Astrocyte (in vitro differentiated cells and primary cell): ENCODE measurements at places on chromosomes 3 and 15. TPM values are rescaled to one million over a fixed set of nuclear protein-coding genes. Genes with fewer than 3 reads are reported as not detected.

Gene EPHB1
- total RNA-seq = 1.9 and 4.1 TPM in 2 replicates

Gene GOLGA8N
- 3.0 and 5.0 TPM in 2 replicates for total RNA-seq

Gene DCBLD2
- total RNA-seq = 214 and 243 TPM in 2 replicates

Gene SCAANT1
- not detected in 2 replicates for total RNA-seq

Gene XIRP1
- total RNA-seq = 1.1 and 1.5 TPM in 2 replicates

Gene C3orf22
- total RNA-seq = not detected in 2 replicates

Gene COL7A1
- total RNA-seq = 25.8 and 28.7 TPM in 2 replicates

Gene CHRNA7
- 1.5 and 1.9 TPM in 2 replicates for total RNA-seq

Gene TTC23
- total RNA-seq = 20.2 and 22.1 TPM in 2 replicates

Gene CTXND1
- not detected in 2 replicates for total RNA-seq

Gene FAIM
- total RNA-seq = 6.6 and 8.3 TPM in 2 replicates

Gene FOXB1
- 0.96 and 1.3 TPM in 2 replicates for total RNA-seq

Gene CLEC3B
- total RNA-seq = 0.32 TPM in 1 of 2 replicates, not detected in the other

Gene FSIP1
- total RNA-seq = 0.77 and 0.84 TPM in 2 replicates

Gene DHX36
- total RNA-seq = 68.9 and 70.4 TPM in 2 replicates

Gene SLC9A9
- 1.5 and 4.0 TPM in 2 replicates for total RNA-seq

Gene CPNE9
- 0.20 TPM in 1 of 2 replicates, not detected in the other for total RNA-seq

Gene SI
- not detected in 2 replicates for total RNA-seq

Gene CSTA
- total RNA-seq = 0.41 and 0.55 TPM in 2 replicates

Gene ITIH4
- total RNA-seq = 2.8 and 5.3 TPM in 2 replicates

Gene CORO2B
- total RNA-seq = 6.2 and 7.4 TPM in 2 replicates

Gene IQCH
- total RNA-seq = 1.9 and 2.7 TPM in 2 replicates

Gene SLC9C1
- total RNA-seq = not detected in 2 replicates

Gene TGM4
- total RNA-seq = 0.18 TPM in 1 of 2 replicates, not detected in the other

Gene P2RY1
- total RNA-seq = 1.1 and 1.4 TPM in 2 replicates

Gene EIF2A
- total RNA-seq = 64.2 and 69.9 TPM in 2 replicates

Gene LINGO1
- total RNA-seq = 4.5 and 5.7 TPM in 2 replicates

Gene SMC4
- 34.1 and 38.6 TPM in 2 replicates for total RNA-seq

Gene ALPK3
- 6.8 and 9.1 TPM in 2 replicates for total RNA-seq

Gene PRR20G
- not detected in 2 replicates for total RNA-seq

Gene GADL1
- total RNA-seq = 0.09 TPM in 1 of 2 replicates, not detected in the other

Gene PGBD4
- 1.4 TPM in 2 replicates for total RNA-seq

Gene RNF168
- total RNA-seq = 18.0 and 18.3 TPM in 2 replicates

Gene DLL4
- total RNA-seq = 0.09 and 0.29 TPM in 2 replicates

Gene MUC4
- total RNA-seq = 0.02 and 0.05 TPM in 2 replicates

Gene RTP3
- total RNA-seq = not detected in 2 replicates

Gene GOLGA6L4
- 3.3 and 4.6 TPM in 2 replicates for total RNA-seq

Gene SYNPR
- total RNA-seq = 0.27 TPM in 1 of 2 replicates, not detected in the other

Gene TRH
- 0.14 TPM in 1 of 2 replicates, not detected in the other for total RNA-seq

Gene GPR149
- total RNA-seq = not detected in 2 replicates

Gene C2CD4A
- total RNA-seq = not detected in 2 replicates

Gene FANCD2OS
- not detected in 2 replicates for total RNA-seq

Gene CHRFAM7A
- total RNA-seq = 0.64 and 1.8 TPM in 2 replicates

Gene HHATL
- not detected in 2 replicates for total RNA-seq

Gene AHSG
- not detected in 2 replicates for total RNA-seq

Gene GREM1
- 74.5 and 112 TPM in 2 replicates for total RNA-seq

Gene ISLR2
- 0.14 and 0.19 TPM in 2 replicates for total RNA-seq
